ENCODE measurements at places on chromosomes 16 and 17. TPM values are rescaled to one million over a fixed set of nuclear protein-coding genes. Genes with fewer than 3 reads are reported as not detected.
A peak's percentile ranks its signal among the peaks of the same experiment; 100 is the strongest.

DNA sequence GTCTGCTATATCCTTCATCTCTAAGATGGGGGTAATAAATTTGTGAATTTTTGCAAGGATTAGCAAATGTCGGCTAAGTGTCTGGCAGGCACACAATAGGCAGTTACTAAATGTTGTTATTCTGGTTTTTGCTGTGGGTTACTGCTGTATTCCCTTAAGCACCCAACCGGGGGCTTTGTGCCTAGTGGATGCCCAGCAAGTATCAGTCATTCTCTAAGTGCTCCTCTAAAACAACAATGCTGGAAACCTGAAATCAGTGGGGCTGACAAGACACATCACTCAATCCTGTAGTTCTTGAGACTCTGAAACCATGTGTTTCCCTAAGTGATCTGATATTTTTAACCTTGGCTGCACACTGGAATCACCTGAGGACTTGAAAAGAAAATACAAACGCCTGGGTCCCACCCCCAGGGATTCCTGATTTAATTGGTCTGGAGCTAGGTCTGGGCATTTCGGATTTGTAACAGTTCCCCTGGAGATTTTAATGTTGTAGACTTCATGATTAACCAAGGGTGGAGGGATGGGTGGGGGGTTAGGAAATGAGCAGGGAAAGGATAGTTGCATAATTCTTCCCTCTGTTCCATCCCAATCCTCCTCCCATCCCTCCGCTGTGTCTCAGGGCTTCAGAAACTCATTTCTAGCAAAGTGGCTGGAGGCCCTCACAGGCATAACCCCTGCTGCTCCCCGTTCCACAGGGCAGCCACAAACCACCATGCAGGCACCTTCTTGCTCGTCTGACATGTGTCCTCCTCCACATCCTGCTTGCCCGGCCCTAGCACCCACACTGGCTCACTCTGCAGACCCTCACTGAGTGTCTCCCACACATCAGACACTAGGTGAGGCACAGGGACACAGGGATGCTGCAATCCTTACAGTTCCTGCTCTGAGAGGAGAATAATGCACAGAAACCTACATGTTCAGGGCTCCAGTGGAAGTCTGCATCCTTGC lies 61.7 kb upstream of the LYRM9 start:
- DNase-seq = peak; percentile 42
- no peak overlapping the region for H3K4me3 ChIP-seq
- peaks cover 6% of the 10 kb centered on the region for H3K4me1 ChIP-seq

DNA sequence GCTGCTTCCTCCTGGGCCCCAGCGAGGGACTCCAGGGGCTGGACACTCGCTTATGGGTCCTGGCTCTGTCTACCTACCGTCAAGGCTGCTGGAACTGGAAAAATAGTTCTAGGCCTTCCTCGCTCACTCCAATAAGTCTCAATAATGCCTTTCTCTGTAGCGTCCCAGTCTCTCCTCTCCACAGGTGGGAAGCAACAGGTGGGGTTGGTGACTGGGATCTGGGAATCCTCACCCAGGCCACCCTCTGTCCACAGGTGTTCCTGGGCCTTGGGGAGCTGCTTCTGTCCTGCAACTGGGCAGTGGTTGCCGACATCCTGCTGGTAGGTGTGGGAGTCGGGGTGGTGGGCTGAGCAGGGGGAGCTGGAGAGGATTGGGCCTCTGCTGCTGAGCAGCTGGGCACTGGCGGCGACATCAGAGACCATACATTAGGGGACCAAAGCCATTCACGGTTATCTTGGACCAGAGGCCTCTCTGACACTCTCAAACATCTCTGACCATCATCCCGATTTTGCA lies 20.3 kb upstream of the SPNS2 start:
- DNase-seq = no peak
- H3K36me3 ChIP-seq = peaks cover 1% of the 10 kb centered on the region
- no peak overlapping the region for H3K27ac ChIP-seq
- H3K27me3 ChIP-seq = no peaks in the 10 kb centered on the region

DNA sequence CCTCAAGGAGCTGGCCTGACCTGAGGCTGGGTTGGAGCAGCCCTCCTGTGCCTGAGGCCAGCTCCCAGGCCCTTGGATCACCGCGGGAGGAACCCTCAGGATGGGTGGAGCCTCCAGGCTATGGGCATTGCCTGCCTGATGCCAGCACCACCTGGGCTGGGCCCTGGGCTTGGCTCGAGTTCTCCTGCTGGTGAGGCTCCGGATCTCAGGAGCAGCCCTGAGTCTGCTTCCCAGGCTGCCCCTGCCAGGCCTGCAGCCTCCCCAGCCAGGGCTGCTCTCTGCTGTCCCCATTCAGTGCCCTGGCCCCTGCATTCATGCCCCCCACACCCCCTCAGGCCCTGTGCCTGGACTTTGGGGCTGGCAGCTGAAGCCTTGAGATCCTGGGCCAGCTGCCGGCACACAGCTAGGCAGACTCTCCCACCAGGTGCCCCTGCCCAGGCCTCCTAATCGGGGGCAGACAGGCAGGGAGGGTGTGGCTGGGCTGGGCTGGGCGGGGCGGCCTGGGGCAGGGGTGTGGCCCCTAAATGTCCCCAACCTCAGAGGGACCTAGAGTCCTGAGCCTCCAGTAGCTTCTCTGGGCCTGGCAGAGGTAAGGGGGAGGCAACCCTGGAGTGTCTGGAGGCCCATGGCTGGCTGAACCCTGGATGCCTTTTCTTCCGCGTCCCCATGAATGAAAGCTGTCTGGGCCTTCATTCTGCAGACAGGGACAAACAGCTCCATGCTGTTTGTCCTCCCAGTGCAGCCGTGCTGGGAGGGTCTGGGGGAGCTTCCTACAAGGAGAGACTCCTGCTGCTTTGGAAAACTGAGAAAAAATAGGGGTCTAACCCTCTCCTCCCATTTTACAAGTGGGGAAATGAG lies 1.1 kb upstream of the PIGQ start:
- DNase-seq = no peak
- peak overlapping the region; percentile 91 for H3K27ac ChIP-seq
- H3K4me1 ChIP-seq = peaks cover 23% of the 10 kb centered on the region

- H3K27ac ChIP-seq = peak overlapping the region; percentile 88
- peaks cover 38% of the 10 kb centered on the region for H3K4me1 ChIP-seq
- peak overlapping the region; percentile 80 for H3K4me3 ChIP-seq
- H3K36me3 ChIP-seq = peaks cover 8% of the 10 kb centered on the region
Observed at GRCh38 chr17:17205368-17206123, 587 bp downstream of the PLD6 start.

DNA sequence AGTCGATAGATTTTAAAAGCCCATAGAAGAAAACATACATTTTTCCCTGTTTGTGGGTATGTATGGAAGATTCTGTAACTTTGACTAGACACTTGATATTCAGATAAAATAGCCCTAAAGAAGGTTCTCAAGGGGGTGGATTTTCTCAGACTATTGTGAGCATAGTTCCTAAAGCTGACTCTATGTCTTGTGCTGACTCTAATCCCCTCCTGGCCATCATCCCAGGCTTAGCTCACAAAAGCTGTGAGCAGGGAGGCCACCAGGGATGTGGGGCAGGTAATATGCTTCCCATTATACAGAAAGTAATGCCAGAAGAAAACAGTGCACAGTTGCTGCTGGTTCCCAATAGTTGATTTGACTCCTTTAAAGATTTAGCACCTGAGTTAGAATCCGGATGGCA lies 32.0 kb downstream of the CDH13 start:
- H3K27me3 ChIP-seq = no peaks in the 10 kb centered on the region
- H3K4me1 ChIP-seq = peaks cover 52% of the 10 kb centered on the region
- H3K36me3 ChIP-seq = no peaks in the 10 kb centered on the region
- no peak for DNase-seq
- H3K27ac ChIP-seq = no peak overlapping the region

DNA sequence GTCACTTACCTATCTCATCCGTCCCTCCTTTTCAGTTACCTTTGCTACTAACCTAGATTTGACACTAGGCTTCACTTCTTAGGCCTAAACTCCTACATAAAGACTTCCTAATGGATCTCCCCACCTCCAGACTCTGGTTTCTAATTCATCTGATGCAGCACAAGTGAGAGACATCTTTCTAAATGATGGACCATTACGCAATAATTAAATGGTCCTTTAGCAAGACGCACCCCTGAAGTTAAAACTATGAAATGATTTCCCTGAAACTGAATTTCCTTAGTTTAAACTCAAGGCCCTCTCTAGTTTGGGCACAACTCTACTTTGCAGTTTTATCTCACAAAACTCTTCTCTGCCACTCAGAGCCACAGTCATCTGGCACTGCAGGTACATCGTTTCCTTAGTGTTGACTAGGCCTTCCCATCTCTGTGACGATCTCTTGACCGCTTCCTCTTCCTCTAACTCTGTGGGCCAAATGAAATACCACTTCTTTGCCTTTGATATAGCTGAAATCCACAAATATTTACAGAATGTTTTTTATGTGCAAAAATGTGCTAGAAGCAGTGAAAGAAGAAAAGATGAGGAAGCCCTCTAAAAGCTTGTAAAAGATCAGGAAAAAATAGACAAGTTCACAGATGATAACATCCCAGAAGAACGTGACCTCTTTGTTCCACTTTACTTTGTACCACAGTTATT lies 3.3 kb downstream of the SYNRG start:
- DNase-seq = peak; percentile 79
- H3K27ac ChIP-seq = peak overlapping the region; percentile 92
- H3K4me3 ChIP-seq = peak overlapping the region; percentile 79

DNA sequence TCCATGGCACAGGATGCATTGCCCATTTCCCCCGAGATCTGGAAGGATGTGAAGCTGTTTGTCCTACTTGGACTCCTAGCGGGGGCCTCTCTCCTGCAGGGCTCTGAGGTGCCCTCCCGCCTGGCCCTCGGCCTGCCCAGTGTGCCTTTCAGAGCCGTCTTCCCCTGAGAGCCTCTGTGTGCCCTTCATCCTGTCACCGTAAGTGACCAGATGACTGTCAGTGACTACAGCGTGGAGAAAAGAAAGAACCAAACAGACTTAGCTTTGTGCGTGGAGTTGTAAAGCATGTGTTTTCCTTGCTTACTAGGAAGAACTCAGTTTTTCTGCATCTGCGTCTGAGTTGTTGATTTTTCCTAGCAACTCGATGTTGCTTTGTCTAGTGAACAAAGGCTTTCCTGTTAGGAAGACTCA lies 56.1 kb downstream of the BANP start:
- no peak overlapping the region for H3K4me3 ChIP-seq
- no peak overlapping the region for H3K27ac ChIP-seq
- H3K36me3 ChIP-seq = peaks cover 5% of the 10 kb centered on the region

- H3K4me1 ChIP-seq = peaks cover 14% of the 10 kb centered on the region
- H3K36me3 ChIP-seq = no peaks in the 10 kb centered on the region
- no peak for DNase-seq
- H3K27ac ChIP-seq = no peak overlapping the region
Observed at GRCh38 chr17:51672065-51672464, 411.7 kb downstream of the UTP18 start.

GRCh38 chr17:50222922-50223321 lies 21.5 kb upstream of the COL1A1 start:
- peaks cover 29% of the 10 kb centered on the region for H3K27me3 ChIP-seq
- H3K4me1 ChIP-seq = peaks cover 9% of the 10 kb centered on the region
- H3K27ac ChIP-seq = no peak overlapping the region
- no peak for DNase-seq

DNA sequence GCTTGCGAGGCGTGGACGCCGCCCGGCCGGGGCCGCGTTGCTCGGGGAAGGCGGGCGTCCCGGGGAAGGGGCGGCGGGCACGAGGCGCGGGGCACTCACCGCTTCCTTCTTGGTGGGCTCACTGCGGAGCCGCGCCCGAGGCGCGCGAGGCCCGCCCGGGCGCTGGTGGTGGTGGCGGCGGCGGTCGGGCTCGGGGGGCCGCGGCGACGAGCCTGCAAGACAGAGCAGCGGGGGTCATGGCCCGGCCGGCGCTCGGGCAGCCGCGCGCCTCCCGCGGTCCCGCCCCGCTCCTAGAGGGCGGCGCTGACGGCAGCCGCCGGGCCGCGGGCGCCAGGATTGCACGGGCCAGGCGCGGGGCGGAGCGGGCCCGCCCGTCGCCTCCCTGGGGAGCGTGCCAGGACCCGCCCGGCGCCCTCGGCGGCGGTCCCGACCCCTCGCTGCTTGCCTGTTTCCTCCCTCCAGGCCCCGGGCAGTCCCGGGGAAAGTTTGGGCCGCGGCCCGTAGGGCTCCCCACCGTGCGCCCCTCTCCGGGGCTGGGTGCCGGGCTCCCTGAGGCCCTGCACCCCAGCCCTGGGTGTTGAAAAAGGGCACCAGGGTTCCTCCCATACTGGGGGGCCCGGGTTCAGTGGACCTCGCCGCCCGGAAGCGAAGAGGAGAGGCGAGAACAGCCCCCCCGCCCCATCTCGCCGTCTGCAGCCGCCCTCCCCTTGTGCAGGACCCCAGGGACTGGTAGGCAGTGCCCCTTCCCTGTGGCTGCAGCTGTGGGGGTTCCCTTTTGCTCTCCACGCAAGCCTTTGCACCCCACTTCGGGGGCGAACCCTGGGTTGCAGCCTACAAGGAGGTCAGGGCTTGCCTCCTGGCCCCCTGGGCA lies at the start of gene C16orf74:
Gene C16orf74 (minus strand): TSS at position 270 of the 871 bp plus-strand sequence. CDS start 15,879 bp downstream, outside the sequence.
- peaks cover 53% of the 10 kb centered on the region for H3K27me3 ChIP-seq
- no peak for DNase-seq
- H3K36me3 ChIP-seq = no peaks in the 10 kb centered on the region
- no peak within 1 kb of the TSS for H3K27ac ChIP-seq
- H3K4me1 ChIP-seq = peaks cover 20% of the 10 kb centered on the region

DNA sequence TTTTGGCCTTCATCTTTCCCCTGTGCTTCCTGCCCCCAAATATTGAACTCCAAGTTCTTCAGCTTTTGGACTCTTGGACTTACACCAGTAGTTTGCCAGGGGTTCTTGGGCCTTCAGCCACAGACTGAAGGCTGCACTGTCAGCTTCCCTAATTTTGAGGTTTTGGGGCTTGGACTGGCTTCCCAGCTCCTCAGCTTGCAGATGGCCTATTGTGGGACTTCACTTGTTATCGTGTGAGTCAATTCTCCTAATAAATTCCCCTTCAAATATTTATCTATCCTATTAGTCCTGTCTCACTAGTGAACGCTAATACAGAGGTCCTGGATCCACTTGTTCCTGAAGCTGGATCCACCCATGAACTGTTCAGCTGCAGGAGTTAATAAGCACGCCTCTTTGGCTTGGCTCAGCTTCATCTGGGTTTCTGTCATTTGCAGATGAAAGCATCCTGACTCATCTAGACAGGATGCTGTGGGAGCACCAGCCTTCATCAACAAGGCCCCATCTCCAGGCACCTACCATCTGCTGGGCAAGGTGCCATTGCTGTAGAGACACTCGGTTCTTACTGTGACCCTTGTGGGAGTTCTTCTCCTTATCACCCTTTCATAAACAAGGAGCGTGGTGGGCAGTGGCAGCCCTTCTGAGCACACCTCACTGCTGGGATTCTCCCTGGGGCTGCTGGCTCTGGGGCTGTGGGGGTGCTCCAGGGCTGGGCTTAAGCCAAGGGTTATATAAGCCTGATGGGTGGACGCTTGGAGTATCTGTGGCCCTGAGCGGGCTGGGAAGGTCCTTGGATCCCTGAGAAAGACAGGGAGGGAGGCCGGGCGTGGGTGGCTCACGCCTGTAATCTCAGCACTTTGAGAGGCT lies 23.1 kb downstream of the LAT start:
- H3K27ac ChIP-seq = peak overlapping the region; percentile 94
- peak overlapping the region; percentile 13 for H3K4me3 ChIP-seq
- peaks cover 2% of the 10 kb centered on the region for H3K36me3 ChIP-seq
- H3K4me1 ChIP-seq = peaks cover 42% of the 10 kb centered on the region

- peaks cover 44% of the 10 kb centered on the region for H3K27me3 ChIP-seq
- H3K36me3 ChIP-seq = no peaks in the 10 kb centered on the region
- H3K4me1 ChIP-seq = peaks cover 7% of the 10 kb centered on the region
Observed at GRCh38 chr16:56119133-56119532, 72.2 kb upstream of the GNAO1 start.

The HOXB2 gene
- total RNA-seq = 17.2 TPM

The HS3ST2 gene
- not detected for total RNA-seq

The CD300LB gene
- total RNA-seq = not detected

The PRCD gene
- total RNA-seq = not detected
